ENCODE measurements at places on chromosomes 2 and 18.

DNA sequence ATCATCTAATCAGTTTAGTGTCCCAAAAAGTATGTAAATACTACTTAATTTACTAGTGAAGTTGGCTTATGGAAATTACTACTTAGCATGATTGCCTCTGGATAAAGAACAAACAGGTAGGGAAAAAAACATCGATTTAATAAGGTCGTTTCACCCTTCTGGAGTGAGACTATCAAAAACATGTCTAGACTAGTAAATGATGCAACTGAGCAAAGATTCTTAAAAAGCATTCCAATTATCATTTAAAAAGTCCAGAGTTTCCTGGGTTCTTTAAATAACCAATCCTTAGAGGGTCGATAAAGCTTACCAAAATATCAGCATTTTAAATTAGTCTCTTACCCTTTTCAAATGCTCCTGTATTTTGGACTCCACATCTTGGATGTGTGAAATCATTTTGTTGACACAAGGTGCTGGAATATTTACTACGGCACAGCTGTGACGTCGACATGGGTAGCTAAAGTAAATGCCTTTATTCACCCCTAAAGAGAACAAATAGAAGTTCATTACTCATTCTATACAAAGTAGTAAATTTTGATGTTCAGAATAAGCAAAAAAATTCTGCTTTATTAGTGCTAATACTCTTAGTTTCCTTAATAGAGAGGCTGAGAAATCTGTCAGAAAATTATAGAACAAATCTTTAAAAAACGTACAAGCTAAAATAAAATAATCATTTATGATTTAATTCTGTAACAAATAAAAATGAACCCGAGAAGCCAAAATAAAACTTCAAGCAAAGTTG lies 70.6 kb downstream of the CCDC178 start:
- no peak for DNase-seq

GRCh38 chr2:72983500-72984161 lies 66.3 kb downstream of the EMX1 start:
- no peak for DNase-seq

GRCh38 chr2:176435729-176436128 lies 166.5 kb downstream of the MTX2 start:
- no peak for DNase-seq

GRCh38 chr2:43149482-43150107 lies 76.8 kb downstream of the ZFP36L2 start:
- DNase-seq: no peak

DNA sequence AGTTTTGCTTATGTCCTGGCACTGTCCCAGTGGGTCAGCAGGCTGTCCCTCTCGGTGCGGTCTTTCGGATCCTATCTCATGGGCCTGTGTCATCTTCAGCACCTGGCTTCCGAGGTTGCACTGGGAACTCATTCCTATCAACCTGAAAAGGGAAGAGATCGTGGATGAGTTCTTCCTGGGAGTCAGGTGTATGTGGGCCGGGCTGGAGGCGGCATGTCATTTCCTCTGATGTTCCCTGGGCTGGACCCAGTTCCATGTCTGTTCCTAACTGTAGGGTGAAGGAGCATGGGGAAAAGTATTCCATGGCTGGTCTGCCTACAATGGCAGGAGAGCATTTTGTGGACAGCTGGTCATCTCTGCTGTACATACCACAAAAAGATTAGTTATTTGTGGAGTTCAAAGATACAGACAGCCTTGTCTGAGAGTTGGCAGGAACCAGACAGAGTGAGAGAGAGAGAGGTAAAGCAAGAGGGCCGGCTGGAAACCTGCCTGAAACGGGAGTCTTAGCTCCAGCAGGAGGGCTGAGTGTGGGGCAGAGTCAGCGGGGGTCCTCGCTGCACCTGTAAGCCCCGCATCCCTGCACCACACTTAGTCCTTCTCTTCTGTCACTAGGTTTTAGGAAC lies 25.2 kb downstream of the FAM228A start:
- no peak for DNase-seq

- no peak for DNase-seq
These were observed 28.8 kb downstream of the SH3BP4 start for GRCh38 chr2:234980451-234981187.

- no peak for DNase-seq
These were observed 167.3 kb upstream of the HS6ST1 start for GRCh38 chr2:128485761-128486639.

DNA sequence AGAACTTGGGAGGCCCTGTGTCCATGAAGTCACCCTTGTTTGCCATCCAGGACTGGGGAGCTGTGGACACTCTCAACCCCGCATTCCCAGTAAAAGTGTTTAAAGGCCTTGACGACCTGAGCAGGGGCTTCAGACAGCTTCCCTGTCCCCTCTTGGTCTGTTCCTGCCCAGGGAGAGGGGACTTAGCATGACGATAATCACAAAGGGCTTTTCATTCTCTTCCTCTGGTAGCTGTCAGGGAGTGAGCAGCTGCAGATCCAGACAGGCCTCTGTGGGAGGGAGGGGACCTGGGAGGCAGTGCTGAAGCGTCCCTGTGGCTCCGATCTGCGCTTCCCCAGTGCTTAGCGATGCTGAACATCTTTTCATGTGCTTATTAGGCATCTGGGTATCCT lies 77.8 kb upstream of the HS6ST1 start:
- DNase-seq: no peak

DNA sequence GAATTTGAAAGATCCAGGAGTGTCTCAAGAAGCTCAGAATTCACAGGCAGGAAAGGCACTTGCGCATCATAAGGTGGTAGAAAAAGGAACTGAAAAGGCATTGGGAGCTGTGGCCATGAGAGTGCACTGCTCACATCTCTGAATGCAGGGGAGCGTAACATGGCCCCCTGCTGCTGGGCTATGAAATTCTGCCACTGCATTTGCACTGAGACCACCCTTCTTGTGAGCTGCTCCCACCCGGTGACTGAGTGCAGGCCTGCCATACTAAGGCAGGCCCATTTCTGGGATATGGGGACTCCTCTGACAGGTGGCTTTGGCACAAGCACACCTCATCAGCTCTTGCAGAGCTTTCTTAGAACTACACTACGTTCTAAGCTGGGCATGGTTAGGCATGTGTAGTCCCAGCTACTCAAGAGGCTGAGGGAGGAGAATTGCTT lies 25.3 kb upstream of the STARD7 start:
- DNase-seq: no peak

- peak; percentile 94 for DNase-seq
These were observed 286.9 kb downstream of the TMX3 start for GRCh38 chr18:68427951-68428401.

GRCh38 chr18:37499913-37500312 lies 65.7 kb downstream of the CELF4 start:
- no peak for DNase-seq

- DNase-seq: no peak
These were observed 237.3 kb downstream of the CALCRL start for GRCh38 chr2:187210726-187211125.

DNA sequence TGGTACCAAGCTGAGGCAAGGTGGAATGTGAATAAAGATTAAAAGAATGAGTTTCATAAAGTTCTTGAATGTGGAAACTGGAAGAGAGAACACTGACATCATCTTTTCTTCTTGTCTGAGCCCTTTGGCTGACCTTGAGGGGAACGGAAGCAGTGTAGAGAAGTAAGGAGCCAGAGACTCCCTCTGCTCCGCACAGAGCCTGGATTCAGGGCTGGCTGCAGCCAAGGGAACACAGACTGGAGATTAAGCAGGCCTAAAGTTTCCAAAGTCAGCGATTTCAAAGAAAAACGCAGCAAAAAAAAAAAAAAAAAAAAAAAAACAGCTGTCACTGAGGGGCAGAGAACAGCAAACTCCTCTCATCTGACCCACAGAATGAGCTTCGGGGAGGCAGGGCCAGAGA lies 19.3 kb upstream of the ALK start:
- no peak for DNase-seq
